Esophagus squamous epithelium (tissue), 5 donors: ENCODE measurements at places on chromosomes 7 and 10.

DNA sequence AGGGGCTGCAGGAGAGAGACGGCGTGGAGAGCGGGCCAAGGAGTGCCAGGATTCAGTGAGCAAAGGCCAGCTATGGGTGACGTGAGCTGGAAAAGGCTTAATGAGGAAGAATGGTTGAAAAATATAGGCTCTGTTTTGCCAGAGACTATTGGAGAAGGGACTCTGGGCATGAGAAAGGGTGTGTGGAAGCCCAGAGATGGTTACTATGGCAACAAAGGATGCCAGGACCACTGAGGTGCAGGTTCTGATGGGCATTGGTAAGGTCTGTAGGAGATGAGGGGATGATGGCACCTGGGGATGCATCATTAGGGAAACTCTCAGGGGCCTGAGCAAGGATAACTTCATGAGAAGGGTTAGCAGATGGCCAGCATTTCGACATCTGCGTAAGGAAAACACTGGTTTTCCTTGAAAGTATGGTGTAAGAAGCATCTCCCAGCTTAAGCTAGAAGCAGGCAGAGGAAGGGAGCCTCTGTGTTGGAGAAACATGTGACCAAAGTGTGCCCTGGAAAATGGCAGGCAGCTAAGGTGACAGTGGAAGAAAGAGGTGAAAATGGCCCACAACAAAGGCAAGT is 21.6 kb upstream of the FAM180A start:
- DNase-seq, result no peak

DNA sequence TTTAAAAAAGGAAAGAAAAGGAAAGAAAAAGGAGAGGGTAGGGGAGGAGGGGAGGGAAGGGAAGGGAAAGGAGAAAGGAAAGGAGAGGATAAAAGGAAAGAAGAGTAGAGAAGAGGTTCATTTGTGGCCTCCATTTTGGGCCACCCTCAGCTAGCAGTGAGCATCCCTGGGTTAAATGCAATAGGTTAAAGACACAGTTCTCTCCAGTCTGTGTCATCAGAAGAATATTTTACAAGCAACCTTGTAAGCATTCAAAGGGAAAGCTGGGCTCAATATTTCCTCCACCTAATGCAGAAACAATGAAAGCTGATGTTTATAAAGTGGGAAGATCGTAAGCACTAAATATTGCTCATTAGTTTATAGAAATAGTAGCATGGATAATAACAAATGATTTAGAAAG is 219.1 kb upstream of the PITRM1 start:
- no peak for DNase-seq

DNA sequence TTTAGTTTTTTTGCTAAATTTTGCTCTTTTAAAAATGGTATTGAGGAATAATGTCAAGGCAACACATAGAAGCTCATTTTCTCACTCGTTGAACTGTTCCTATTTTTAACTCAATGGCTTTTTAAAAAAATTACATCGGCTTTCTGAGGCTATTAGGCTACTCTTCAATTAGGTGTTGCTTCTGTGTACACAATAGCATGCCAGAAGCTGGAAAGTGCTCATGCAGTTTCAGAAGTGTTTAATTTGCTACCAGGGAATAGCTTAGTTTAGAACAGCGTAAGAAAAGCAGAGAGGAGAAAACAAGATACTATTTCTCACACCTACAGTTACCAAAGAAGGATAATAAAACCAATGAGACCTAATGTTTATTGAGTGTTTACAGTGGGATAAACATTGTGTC is 157.4 kb downstream of the NXPH1 start:
- no peak for DNase-seq

DNA sequence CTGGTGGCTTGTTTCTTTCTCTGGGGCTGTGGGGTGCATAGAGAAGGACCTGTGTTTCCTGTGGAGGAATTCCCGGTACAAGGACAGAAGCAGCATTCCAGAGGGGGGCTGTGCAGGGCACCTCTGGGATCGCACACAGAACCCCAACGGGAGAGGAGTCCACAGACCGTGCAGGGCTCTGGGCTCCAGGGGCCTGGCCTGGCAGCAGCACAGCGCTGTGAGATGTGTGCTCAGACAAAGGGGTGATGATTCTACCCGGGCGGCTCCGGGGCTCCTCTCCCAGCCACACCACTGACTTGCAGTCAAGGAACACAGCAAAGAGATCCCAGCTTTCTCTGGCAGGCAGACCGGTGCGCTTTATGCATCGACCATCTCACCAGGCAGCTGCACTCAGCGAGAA is 6.9 kb upstream of the SHH start:
- DNase-seq, result no peak

GRCh38 chr7:130505753-130506152 is 13.9 kb downstream of the MEST start:
- no peak for DNase-seq

GRCh38 chr10:987620-987869 is 689 bp upstream of the GTPBP4 start:
- no peak for DNase-seq

DNA sequence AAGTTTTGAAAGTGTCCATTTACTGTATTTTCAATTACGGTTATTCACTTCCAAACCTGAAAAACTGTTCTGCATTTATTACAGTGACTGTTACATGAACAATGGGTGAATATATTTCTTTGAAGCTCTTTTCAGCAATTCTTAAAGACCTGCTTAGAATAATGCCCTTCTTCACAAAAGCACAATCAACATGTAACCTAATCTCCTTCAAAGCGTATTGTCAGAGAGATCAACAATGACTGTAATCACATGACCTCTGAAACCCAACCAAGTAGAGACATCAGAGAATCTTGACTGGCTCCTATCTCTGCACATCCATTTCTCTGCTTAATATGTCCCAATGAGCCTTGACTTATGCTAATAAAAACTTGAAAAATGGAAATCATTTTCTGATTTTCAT is 126.7 kb downstream of the NRCAM start:
- no peak for DNase-seq

- no peak for DNase-seq
Measured at GRCh38 chr10:4285121-4285520, 500.1 kb upstream of the KLF6 start.
